ENCODE measurements at places on chromosomes 1 and 21. TPM values are rescaled to one million over a fixed set of nuclear protein-coding genes. Genes with fewer than 3 reads are reported as not detected.
A peak's percentile ranks its signal among the peaks of the same experiment; 100 is the strongest.

Gene RNASEL
- total RNA-seq: 11.5 TPM

DNA sequence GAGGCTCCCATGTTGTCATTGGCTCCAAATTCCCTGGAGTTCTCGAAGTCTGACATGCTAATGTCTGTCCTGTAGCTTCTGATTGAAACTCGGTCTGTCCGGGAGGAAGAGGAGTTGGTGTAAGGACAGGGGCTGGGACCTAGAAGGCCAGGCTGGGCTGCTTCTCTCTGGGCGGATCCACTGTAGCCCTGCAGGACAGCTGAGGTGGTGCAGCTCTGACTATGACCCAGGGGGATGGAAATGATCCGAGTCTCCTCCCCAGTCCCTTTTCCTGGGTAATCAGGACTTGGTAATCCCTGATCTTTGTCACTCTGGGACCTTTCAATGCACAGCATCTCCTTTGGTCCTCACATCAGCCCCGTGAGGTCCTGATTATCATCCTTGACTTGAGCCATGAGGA, 10.0 kb upstream of the FCMR start:
- no peak for DNase-seq

Gene DONSON
- 46.9 TPM for total RNA-seq

DNA sequence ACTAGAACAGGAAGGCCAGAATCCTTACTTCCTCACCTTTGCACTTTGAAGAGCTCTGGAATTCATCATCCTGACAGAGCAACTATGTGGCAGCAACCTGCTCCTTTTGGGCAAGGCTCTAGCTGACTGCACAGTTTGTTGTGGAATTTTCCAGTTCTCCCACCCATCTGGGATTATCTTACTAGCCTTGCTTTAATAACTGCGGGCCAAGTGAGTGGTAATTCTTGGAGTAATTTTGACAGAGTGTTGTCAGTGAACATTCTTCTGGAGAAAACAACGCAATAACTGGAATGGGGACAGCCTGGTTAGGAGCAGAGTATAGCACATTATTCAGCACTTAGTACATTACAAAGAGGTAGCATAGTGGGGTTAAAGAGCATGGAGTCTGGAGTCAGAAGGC, 75.3 kb downstream of the NTMT2 start:
- DNase-seq: no peak

DNA sequence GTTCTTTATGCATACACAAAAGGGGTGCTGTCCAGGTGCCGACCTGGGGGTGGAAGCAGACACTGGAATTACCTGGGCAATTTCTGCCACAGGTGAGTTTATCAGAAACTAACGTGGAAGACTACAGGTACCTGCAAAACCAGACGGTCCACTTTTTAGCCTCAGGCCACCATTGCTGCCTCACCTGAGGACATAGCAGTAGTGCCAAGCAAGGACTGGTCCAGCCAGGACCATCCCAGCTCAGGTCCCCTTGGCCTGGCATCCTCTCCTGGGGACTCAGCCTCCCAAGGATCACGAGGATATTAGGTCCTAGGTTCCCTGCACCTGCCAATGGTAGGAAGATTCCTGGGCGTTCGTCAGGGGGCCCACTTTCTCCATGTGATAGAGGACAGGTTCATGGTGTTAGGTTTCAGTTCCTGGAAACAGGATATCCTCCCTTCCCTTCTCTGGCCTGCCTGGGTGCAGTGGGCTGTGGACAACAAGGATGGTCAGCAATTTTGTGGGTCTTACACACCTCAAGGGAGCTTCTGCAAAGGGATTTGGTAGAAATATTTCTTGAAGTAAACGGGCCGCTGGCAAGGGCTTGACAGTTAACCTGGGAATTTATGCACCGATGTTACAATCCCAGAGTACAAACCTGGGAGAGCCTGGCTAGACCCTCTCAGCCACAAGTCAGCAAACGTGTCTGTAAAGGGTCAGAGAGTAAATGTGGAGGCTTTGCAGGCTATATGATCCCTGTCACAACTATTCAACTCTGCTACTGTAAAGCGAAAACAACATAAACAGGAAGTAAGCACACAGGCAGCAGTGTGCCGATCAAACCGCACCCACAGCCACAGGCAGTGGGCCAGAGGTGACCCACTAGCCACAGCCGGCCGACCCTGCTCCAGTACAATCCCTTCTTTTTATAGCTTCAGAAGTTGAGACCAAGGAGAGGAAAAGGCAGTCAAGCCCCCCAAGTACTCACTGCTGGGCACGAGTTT, 71.4 kb upstream of the RAB4A start:
- DNase-seq: no peak

DNA sequence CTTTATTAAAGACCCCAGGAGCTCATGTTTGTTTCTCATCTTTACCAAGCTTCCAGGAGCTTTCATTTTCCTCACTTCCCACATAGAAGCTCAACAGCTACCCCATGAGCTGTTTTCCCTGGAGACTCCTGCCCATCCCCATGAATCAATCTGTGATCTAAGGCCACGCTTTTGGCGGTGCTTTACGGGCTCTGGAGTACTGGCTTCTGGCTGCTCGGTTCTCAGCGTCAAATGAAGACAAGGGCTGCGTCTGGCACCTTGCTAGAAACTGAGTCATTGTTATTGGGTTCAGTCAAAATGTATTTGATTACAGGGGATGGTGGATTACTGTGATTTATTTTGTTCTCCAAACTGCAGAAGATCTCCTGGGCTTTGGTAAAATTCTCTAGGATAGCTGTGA, 39.9 kb downstream of the ACP6 start:
- no peak for DNase-seq

Gene PDE4B
- 12.4 TPM for total RNA-seq

- DNase-seq: no peak
Measured at GRCh38 chr21:23638131-23638695, 1969.1 kb downstream of the MRPL39 start.

- no peak for DNase-seq
Measured at GRCh38 chr1:15370781-15371520, 38.7 kb upstream of the EFHD2 start.

GRCh38 chr1:3183813-3184212, 114.8 kb downstream of the PRDM16 start:
- no peak for DNase-seq

Gene LRRN2
- total RNA-seq: not detected

DNA sequence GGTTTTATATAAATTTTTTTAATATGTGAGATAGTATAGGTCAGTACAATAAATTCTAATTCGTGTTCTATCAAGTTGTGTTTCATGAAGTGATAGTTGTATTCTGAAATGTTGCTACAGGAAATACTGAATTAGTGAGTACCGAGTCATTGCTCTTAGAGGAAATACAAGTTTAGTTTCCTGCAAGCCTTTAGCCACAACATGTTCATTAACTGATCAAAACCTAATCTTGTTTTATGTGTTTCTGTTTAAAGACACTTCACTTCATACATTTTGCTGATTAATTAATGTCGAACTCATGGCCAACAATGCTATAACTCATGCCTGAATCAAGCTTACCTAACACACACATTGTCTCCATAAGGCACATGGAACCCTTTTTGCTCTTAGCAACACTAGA, 43.6 kb downstream of the LRRC7 start:
- DNase-seq: no peak

- DNase-seq: no peak
Measured at GRCh38 chr1:53519421-53519820, 60.2 kb downstream of the DMRTB1 start.

GRCh38 chr1:93350322-93350721, 4.6 kb downstream of the DR1 start:
- no peak for DNase-seq

GRCh38 chr1:94048413-94049164, 72.4 kb downstream of the ABCA4 start:
- peak; percentile 71 for DNase-seq

GRCh38 chr1:45272913-45273371, 53.8 kb upstream of the HPDL start:
- peak; percentile 74 for DNase-seq

GRCh38 chr1:78950826-78951225, 55.7 kb downstream of the ADGRL4 start:
- no peak for DNase-seq

DNA sequence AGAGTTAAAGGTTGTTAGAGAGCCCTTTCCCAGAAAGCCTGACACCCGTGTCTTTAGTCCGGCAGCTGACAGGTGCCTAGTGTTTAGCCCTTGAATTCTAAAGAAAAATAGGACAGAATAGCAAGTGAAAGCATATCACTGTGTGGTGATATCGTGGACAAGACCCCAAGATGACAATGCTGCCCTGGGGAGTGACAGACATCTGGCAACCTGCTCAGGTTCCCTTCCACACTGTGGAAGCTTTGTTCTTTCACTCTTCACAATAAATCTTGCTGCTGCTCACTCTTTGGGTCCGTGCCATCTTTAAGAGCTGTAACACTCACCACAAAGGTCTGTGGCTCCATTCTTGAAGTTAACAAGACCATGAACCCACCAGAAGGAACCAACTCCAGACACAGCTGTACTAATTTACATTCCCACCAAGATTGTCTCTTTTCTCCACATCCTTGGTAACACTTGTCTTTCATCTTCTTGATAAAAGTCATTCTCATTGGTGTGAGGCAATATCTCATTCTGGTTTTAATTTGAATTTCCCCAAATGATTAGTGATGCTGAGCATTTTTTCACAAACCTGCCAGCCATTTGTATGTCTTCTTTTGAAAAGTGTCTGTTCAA, 107.6 kb upstream of the SGIP1 start:
- DNase-seq: no peak
